Amniotic stem cell (primary cell): ENCODE measurements at places on chromosomes 11 and 22.

GRCh38 chr11:114116357-114116756 lies 56.8 kb downstream of the ZBTB16 start:
- DNase-seq: no peak

DNA sequence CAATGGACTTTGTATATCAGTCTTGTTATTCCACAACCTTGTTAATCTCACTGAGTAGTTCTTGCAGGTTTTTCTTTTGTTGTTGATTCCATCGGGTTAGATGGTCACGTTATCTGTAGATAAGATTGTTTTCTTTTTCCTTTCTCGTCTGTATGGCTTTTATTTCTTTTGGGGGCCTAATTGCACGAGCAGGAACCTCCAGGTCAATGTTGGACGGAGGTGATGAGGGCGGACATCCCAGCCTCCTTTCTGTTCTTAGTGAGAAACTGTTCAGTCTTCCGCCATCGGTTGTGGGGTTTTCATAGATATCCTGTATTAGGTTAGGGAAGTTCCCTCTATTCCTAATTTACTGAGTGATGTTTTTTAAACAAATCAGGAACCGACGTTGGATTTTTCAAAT lies 4.8 kb upstream of the PRR33 start:
- DNase-seq: no peak

DNA sequence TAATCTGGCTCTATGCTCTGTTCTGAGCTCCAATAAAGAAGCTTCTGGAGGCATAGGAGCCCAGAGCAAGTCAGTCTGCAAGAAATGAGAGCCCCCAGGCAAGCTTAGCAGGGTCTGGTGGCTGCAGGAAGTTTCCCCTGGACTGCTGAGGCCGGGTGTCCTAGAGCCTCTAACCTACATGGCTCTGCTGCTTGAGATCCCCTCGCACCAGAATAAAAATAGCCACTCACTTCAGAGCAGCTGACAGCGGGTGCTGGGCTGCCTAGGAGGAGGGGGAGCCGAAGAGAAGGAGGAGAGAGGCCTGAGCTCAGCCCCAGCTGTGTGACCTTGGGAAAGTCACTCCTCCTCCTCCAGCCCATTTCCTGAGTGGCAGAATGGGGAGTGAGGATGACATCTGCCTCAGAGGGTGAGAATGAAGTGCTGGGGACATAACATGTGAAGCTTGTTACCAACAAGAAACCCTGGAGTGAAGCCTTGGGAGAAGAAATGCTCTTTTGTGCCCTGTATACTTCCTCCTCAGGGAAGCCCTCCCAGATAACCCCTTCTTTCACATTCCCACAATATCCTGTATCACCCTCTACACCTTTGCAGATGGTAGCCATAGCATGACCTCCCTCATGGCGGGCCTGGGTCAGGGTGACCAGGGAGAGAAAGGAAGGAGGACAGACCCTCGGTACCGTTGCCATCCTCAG lies 3.6 kb upstream of the INPP5J start:
- no peak for DNase-seq

GRCh38 chr11:109853156-109853776 lies 239.9 kb upstream of the ZC3H12C start:
- no peak for DNase-seq

DNA sequence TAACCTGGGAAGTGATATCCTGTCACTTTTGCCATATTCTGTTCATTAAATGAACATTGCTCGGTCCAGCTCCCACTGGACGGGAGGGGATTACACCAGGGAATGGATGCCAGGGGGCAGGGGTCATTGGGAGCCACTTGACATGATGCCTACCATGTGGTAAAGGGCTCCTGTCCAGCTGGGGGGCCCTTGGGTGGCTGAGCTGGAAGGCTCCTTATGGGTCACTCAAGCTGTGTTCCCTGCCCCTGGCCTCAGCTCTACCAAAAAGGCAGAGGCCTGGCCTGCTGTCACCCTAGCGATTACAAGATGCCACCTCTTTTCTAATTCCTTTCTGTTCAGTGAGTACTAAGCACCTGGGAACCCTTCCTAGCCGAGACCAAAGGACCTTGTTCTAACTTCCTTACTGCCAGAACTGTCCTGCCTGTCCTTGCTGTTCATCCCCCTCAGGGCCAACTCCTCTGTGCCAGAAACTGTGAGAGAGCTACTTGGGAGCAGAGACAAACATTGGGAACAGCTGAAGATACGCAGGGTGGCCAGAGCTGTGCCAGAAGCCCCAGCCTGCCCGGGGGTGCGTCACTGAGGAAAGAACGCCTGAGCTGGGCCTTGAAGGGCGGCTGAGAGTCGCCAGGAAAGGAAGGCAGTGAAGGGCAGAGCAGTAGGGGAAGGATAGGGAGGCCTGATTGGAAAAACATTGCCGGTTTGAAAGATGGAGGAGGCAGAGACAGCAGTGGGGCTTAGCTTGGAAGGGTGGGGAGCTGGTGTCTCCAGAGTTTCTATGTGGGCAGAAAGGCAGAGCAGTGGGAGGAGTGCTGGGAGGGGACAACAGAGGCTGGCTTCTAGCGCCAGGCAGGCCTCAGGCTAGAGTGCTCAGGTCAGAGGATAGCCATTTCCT lies 12.7 kb upstream of the UVRAG start:
- DNase-seq: no peak

- peak; percentile 36 for DNase-seq
Observed at GRCh38 chr22:37020192-37020479, 594 bp downstream of the MPST start.

DNA sequence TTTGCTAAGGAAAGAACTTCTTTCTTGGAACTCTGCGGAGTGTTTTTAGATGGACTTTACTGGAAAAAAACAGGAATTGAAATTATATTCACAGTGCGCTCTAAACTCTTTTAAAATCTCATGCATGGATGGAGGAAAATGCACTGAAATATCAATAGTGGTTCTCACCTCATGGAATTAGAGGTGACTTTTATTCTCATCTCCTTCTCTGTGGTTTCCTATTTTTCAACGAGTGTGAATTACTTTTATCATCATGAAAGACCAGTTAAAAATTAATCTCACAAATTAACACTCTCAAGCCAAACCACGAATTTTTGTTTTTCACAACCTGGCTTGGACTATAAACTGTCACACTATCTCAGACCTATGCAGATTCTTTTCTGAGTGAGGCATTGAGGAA lies 16.6 kb downstream of the BMAL1 start:
- DNase-seq: no peak

DNA sequence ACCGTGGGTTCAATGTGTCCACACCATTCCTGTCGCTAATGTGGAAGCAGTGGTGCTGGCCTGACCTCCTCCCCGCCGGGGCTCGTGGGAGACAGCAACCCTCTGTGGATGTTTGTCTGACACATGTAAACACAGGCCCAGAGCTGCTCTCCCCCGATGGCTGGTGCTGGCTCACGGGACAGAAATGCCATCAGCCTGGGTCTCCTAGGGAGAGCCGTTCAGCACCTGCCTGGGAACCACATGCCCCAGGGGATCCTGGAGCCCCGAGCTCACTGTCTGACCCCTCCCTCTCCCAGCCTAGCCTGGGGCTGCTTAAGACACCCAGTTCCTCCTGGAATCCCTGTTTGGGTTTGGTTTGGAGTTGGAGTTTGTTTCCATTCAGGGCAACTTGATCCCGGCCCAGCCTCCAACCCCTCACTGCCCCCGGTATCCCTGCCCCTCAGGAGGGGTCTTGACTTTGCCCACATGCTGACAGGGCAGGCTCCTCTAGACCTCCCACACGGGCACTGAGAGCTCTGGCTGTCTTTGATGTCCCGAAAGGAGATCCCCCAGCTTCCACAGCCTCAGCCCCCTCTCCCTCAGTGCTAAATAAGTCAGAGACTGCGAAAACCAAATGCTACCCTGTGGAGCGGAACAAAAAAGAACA lies 50.9 kb upstream of the WNT11 start:
- DNase-seq: no peak

DNA sequence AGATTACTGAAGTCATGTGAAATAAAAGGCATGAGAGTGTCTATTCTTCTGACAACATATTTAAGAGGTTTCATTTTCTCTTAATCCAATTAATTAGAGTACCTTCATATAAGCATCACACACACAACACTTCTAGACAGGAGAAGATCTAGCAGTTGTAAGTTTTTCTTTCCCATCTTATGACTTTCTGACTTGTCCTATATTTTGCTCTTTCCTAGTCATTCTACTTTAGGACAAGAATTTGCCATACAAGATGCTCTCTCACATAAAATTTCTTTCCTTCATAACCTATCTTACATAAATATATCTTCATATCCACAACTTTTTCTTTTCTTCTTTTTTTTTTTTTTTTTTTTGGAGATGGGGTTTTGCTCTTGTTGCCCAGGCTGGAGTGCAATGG lies 118.3 kb upstream of the SERPIND1 start:
- DNase-seq: no peak

GRCh38 chr11:3933165-3933628 lies 77.7 kb downstream of the STIM1 start:
- no peak for DNase-seq

- DNase-seq: no peak
Observed at GRCh38 chr22:46893281-46894020, 131.0 kb downstream of the TBC1D22A start.

DNA sequence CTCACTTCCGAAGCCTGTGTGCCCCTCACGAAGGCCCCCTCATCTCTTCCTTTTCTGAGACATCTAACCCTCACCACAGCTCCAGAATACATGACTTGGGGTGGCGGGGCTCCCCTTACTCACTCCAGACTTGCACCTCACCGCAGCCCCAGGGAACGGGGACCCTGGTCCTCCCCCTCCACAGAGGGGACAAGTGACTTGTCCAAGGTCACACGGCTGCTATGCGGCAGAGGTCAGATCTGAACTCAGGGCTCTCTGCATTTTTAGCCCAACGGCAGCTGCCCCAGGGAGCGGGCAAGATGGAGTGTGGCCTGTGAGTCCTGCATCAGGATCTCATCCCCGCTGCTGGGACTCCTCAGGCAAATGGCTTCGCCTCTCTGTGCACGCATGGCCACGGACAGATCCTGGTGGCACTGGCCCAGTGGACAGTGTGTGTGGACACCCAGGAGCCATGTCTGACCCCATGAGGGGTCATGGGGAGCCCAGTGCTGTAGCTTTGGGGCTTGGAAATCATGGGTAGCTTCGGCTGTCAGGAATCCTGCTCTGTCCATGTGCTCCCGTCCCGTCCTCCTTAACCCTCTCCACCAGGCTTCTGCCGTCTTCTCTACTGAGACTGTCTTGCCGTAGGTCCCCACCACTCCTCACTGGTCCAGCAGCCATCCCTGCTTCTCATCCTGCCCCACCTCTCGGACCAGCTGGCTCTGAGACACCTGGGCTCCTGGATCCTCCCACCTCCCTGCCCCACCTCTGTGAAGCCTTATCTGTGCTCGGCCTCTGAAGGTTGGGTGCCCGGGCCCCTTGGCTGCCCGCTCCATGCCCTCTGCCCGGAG lies 48.0 kb upstream of the CARS1 start:
- DNase-seq: no peak

DNA sequence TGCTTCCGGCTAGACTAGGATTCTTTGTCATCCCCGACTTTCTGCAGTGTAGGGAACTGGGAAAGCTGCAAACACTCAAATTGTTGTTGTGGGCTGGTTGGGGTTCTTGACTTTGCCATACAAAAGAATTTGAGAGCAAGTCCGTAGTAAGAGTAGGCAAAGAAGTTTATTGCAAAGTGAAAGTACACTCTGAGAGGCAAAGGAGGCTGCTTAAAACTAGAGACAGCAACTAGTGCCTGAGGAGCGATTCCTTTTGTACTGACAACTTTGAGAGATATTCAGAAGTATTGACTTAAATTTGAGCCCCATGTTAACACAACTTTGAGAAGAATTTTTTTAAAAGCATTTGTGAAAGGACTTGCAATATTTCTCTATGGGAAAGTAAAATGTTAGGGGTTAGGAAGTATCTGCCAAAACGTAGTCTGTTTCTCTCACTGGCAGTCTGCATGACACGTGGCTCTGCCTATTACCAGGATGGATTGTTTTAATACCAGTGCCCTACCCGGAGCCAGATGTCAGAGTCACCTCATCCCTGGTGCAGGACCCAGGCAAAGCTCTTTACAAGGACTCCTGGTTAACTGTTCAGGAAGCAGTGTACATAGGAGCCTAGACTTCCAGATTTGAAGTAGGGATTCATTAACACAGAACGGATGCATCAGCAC lies 85.0 kb upstream of the CLPB start:
- DNase-seq: no peak

- DNase-seq: peak; percentile 62
Observed at GRCh38 chr11:86456075-86456939, 81.6 kb downstream of the CCDC81 start.

DNA sequence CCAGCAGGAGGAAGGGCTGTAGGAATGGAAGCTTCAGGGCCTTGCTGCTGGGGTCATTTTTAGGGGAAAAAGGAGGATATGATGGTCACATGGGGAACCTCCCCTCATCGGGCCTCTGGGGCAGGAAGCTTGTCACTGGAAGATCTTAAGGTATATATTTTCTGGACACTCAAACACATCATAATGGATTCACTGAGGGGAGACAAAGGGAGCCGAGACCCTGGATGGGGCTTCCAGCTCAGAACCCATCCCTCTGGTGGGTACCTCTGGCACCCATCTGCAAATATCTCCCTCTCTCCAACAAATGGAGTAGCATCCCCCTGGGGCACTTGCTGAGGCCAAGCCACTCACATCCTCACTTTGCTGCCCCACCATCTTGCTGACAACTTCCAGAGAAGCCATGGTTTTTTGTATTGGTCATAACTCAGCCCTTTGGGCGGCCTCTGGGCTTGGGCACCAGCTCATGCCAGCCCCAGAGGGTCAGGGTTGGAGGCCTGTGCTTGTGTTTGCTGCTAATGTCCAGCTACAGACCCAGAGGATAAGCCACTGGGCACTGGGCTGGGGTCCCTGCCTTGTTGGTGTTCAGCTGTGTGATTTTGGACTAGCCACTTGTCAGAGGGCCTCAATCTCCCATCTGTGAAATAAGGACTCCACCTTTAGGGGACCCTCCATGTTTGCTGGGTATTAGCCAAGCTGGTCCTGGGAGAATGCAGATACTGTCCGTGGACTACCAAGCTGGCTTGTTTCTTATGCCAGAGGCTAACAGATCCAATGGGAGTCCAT lies 14.1 kb downstream of the IL10RA start:
- no peak for DNase-seq

- no peak for DNase-seq
Observed at GRCh38 chr22:33014621-33015020, 43.6 kb downstream of the SYN3 start.

GRCh38 chr11:105840391-105840790 lies 181.6 kb downstream of the MSANTD4 start:
- no peak for DNase-seq

DNA sequence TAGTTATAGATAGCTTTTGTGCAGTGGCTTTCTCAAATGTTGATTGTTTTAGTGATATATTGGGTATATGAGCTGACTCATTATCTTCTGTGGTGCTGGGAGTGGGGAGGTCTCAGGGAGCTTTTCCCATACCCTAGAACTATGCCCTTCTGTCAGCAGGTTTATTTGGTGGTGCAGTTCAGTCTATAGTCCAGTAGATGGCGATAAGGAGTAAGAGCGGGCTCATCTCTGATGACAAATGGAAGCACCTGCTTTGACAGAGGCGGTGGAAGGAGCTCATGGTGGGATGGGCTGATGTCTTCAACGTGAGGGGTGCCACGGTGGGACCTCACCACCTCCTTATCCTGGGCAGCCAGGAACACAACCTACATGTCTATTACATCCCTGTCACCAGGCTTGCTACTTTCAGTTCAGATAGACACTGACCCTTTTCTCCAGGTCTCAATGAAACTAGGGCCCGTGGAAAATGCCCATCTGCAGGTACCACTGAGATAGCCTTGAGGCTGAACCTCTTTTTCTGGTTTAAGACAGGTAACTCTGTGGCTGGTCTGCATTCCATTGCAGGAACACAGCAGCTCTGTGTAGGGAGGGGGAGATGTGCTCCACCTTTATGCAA lies 13.0 kb upstream of the OR6A2 start:
- DNase-seq: peak; percentile 3

GRCh38 chr11:134598368-134598767 lies 186.3 kb upstream of the B3GAT1 start:
- DNase-seq: no peak
